ENCODE measurements at places on chromosomes 1 and 21.

DNA sequence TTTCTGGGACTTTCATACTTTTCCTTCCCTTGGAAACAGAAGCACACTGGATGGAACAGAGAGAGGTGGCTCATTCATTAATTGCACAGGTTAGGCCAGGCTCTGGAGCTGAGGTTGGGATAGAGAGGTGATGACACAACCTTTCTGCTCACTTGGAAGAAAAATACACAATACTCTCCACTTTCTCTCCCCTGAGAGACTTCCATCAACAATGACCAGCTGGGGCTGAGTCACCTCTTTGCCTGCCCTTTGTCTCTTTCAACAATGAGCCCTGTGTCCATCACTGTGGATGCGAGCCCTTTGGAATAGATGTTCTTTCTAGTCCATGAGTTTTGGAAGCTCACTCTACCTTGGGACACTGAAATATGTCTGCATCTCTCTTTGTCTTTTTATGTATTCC, 43.1 kb downstream of the ATP2B4 start:
- no peak for DNase-seq

DNA sequence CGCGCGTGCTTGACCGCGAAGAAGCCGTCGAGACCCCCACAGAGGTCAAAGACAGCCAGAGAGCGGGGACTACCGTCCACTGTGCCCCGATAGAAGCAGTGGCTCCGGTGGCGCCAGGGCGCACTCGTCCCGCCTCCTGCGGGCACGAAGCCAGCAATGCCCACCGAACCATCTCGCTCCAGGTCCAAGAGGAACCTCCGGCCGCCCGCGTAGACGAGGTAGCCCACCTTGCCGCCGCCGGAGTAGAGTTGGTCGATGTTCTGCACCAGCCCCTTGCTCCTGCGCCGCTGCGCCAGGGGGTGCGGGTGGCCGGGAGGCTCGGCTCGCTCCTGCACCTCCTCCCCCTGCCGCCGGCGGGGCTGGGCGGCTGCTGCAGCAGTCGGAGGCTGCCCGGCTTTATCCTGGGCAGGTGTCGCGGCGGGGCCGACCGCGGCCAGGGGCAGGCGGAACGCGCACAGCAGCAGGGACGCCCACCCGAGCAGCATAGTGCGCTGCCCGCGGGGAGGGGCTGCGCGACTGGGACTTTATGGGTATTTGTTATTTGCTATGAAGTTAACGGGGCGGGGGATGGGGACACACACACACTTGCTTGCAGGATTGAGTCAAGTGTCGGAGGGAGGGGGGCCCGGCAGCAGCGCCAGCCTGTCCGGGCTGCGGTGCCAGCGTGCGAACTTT, 844 bp downstream of the ADAMTS5 start:
- DNase-seq: no peak

DNA sequence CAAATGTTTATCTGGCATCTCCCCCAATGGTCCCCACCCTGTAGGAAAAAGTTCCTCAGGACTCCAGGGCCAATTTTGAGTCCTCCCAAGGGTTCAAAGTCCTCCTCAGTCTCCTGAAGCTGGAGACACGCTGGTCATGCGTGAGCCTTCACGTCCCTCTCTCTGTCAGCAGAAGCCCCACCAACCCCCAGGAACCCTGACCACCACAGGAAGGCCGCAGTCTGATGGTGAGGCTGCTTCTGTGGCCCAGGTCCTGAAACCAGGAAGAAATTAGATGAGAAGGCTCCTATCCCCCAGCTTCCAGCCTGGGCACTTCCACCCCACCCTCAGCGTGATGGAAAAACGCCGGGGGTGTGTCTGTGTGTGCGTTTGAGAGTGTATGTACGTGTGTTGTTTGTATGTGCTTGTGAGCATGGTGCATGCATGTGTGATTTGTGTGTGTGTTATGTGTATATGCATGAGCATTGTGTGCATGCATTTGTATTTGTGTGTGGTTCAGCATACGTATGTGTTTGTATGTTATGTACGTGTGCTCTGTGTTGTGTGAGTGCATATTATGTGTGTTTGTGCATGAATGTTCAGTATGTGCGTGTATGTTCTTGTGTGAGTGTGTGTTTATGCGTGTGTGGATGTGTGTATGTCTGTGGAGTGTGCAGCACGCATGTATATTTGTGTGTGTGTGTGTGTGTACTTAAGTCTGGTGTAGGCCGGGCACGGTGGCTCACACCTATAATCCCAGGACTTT, 92.5 kb downstream of the SIK1 start:
- no peak for DNase-seq

DNA sequence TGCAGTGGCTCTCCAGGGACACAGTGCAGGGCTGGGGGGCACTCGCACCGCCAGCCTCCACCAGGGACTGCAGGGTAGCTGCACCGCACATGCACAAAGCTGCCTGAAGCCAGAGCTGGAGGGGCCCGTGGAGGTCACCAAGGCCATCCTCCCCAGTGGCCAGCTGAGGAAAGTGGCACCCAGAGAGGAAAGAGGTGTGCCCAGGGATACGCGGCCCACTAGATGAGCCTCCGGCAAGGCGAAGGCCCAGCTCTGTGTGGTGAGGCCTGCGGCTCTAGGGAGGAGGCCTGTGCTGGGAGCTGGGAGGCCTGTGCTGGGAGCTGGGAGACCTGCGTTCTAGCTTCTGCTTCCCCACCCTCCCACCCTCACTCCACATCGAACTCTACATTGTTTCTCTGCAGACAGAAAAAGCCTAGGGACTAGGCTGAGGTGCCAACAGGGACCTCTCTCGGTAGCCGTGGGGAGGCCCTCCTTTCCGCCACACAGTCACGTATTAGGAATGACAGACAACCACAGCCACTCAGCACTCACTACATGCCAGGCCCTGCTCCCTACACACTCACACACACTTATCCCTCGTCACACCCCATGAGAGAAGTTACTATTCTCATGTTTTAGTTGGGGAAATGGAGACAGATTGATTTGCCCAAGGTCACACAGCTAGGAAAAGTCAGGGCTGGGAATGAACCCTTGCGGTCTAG, 921 bp upstream of the ASCL5 start:
- no peak for DNase-seq

GRCh38 chr1:18670121-18670867, 39.6 kb downstream of the PAX7 start:
- DNase-seq: no peak

GRCh38 chr1:71522721-71523120, 441.9 kb upstream of the ZRANB2 start:
- DNase-seq: no peak

DNA sequence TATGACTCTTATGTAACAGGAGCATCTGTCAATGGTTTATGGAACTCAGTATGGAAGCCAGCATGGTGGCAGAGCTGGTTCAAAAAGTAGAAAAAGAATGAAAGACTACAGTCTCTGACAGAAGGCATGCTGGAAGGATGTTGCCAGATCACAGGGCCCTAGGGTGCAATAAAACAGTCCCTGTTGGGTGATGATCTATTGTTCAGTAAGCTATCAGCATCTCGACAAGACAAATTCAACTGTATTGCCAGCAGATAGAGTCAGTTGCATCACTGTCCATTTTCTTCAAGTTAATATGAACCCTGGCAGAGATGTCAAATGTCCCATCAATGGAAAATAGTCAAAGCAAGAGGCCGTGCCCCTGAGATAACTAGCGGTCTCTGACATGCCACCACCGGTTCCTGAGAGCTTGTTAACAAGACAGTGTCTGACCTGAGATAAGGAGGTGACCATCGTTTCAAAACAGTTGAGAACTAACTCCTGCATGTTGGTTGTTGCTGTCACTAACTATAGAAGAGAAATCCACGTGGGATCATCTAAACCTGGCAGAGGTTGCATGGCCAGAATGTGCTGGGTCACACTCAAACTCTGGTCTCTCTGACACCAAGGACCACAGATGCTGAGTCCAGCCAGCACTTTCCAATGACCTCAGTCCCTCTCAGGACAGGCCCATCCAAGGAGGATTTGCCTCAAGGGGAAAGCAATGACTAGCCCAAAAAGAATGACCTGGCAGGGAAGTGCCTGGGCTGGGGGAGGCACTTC, 125.9 kb downstream of the RIPK4 start:
- no peak for DNase-seq

DNA sequence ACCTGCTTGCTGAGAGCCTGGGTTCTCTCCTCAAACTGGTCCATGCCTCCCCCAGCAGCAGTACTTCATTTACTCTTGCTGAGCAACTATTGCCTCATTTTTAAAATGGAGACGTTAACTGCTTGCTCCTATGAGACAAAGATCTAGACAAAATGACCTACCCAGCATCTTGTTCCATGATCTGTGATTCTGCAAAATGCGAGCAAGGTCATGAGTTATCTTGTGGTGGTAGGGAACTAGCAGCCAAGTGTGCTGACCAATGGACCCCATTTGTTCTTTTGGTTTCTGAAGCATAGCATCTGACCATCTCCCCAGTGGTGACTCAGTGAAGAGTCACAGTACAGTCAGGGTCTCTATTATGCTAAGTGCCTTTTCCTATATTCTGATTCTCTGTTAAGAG, 40.4 kb downstream of the TBX15 start:
- DNase-seq: no peak

- no peak for DNase-seq
Measured at GRCh38 chr21:37468909-37469308, 102.3 kb downstream of the DYRK1A start.

GRCh38 chr1:182611787-182612186, 7.6 kb upstream of the RGS16 start:
- DNase-seq: no peak

DNA sequence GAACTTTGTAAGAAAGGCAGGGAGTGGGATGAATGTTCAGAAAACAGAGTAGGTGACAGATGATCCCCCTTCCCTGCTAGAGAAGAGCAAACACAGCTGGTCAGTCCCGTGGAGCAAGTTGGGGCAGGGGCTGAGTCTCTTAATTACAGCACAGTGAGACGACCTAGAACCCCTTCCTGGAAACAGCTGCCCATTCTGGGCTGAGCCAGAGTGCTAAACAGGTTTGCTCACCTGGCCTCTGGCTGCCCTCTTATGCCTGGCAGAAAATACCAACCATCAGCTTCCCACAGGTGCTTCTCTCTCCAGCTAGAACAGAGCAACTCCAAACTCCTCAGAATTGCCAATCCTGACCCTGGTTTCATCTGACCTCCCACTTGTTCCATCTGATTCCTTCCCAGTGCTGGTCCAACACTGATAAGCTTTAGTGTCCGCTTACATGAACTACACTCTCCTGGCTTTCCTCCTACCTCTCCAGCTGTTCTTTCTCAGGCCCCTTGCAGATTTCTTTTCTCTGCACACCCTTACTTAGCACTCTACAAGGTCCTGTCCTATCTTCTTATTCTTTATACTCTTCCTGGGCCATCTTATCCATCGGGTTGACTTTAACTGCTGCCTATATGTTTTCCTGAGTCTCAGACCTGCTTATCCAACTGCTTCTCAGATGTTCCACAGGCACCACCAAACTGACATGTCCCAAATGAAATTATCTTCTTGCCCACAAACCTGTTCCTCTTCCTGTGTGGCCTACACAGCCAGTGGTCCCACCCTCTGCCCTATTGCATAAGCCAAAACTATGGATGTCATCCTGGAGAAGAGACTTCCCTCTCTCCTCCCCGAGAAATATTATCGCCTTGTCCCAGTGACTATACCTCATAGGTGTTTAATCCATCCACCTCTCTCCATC, 22.6 kb upstream of the COL9A2 start:
- DNase-seq: no peak

DNA sequence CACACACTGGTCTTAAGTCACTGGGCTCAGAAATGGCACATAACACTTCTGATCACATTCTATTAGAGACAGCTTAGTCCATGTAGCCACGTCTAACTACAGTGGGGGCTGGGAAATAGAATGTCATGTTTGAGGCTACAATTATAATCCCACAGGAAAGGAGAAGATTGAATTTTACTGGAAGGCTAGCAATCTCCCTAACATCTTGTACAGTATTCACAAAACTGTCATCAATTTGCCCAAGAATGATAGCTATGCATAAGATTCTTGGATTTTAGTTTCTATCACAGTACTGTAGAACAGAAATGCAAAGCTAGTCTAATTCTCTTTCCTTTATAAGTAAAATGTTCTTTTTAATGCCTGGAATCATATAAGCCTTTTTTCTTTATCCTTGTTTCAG, 12.7 kb upstream of the ZMYM6 start:
- DNase-seq: no peak

DNA sequence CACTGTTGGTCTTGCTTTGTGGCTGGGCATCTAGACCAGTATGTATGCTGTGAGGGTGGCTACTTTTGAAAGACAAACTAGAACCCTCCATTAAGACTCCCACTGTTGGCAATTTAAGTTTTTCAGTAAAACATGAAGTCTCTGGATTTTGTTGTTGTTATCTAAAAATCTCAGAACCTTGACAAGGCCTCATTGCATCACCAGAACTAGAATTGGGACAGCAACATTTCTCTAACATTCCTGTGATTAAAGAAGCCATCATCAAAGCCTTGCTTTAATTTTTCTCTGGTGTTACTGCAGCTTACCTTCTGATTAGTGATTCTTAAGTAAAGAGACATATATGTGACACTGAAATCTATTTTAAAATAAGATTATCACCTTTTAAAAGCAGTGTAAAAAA, 4.5 kb downstream of the TRIM67 start:
- no peak for DNase-seq

DNA sequence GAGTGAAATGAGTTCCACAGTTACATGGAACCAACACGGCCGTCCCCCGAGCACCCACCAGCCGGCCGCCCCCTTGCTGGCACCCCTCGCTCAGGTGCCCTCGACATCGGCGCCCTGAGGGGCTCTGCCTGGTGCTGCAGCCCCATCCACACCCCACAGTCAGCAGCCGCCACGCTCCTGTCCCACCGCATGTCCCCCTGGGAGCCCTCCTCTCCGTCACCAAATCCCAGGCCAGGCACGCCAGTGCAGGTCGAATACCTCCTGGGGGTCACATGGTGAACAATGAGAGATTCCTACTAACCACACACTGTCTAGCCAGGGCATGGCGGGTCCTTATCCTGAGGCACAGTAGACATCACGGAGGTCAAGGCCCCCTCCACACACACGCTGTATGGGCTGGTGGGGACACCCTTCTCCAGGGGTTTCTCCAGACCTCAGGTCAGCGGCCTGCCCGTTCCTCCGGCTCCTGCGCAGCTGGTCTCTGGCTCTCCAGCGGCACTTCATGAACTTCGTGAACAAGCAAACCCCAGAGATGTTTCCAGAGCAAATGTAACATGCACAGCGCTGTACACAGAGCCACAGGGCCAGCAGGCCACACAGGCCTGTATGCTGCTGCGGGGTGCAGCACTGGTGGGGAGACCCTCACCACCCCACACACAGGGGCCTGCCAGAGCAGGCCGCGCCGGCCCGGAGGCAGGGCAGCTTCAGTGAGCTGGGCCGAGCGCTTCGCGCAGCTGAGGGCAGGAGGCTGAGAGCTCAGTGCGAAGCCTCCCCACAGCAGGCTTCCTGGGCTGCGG, 21.8 kb downstream of the POFUT2 start:
- DNase-seq: no peak

GRCh38 chr1:69290291-69290690, 277.4 kb upstream of the LRRC7 start:
- DNase-seq: no peak

DNA sequence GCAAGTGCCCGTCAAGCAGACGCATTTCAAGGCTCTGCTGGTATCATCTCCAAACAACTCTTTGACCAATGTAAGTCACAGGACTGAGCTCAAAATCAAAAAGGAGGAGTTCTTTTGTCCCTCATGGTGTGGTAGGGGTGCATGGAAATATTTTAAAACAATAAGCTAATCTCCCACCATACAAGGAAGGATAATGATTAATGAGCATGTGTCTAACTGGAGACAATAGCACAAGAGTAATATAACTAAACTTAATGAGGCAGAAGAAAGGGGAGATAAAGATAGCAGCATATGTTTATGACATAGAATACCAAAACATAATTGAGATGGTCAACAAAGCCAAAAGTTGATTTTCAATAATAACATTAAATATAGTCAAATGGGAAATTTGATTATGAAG, 668.0 kb upstream of the ZP4 start:
- no peak for DNase-seq

GRCh38 chr1:36248250-36248894, 24.1 kb downstream of the THRAP3 start:
- DNase-seq: no peak

Data from NCI-H1436 treated with DMSO at 0.1 percent for 48 hours (cell line).